GM23248 (cell line): ENCODE measurements at places on chromosomes 4 and X. TPM values are rescaled to one million over a fixed set of nuclear protein-coding genes. Genes with fewer than 3 reads are reported as not detected.

CWH43 gene
- not detected in 2 replicates for total RNA-seq

DNA sequence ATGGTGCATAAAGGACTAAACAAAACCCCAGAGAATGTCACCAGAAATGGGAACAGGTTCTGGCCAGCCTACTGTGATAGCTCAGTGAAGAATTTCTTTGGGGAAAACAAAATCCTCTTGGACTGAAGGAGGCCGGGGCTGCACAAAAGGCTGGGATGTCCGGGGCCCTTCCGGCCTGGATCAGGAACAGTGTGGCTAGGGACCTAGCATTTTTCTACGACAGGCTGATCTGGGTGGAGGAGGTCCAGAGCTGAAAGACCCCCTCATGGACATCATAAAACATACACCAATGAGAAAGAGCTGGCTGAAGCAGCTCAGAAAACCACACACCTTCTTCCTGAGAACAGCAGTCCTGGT lies 94.7 kb downstream of the BCOR start:
- H3K27ac ChIP-seq, result no peak overlapping the region
- no peak for DNase-seq
- no peak overlapping the region for H3K4me3 ChIP-seq

DNA sequence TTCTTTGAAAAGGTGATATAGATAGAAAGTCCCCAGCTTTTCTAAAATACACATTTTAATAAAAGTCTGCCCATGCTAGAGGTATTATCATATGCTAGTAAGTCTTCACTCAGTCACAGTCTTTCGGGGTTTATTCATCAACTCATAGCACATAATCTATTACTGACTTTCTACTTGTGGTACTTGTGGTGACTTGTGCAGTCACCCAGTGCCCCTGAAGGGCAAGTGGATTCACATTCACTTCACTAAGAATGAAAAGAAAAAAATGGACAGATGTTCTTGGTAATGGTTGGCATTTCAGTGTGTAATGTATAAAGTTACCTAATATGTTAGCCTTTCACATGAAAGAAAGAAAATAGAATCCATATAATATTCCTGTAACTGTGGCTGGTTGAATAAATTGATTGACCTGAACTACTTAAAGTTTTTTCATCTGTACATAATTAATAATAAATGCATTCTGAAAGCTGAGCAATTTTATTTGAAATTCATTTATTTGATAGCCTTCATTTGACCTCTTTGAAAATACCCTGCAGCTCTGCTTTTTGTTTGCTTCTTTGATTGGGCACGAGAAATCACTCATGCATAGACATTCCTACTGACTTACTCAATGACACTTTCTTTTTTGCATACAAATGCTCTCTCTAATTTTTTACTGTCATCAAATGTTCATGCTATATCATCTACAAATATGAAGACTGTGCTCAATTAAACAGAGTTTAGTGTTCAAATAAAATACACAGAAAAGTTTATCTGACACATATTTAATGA lies 39.5 kb upstream of the ZNF330 start:
- H3K36me3 ChIP-seq, result no peaks in the 10 kb centered on the region
- no peaks in the 10 kb centered on the region for H3K4me1 ChIP-seq
- H3K27me3 ChIP-seq, result peaks cover 28% of the 10 kb centered on the region
- H3K4me3 ChIP-seq, result no peak overlapping the region
- H3K27ac ChIP-seq, result no peak overlapping the region

- peaks cover 6% of the 10 kb centered on the region; the same call in 1 of the 2 replicates for H3K4me1 ChIP-seq
- H3K27ac ChIP-seq, result no peak overlapping the region
- DNase-seq, result no peak
- H3K4me3 ChIP-seq, result no peak overlapping the region
These were observed 32.8 kb downstream of the ACOX3 start for GRCh38 chr4:8407756-8408155.

GPC4 gene
- 1.9 and 2.5 TPM in 2 replicates for total RNA-seq

CRMP1 gene
- not detected in 2 replicates for total RNA-seq

GRCh38 chrX:64867217-64867616 lies 109.0 kb downstream of the ZC4H2 start:
- no peak for DNase-seq
- H3K4me1 ChIP-seq, result no peaks in the 10 kb centered on the region
- H3K4me3 ChIP-seq, result no peak overlapping the region
- H3K27me3 ChIP-seq, result no peaks in the 10 kb centered on the region
- no peaks in the 10 kb centered on the region for H3K36me3 ChIP-seq
- H3K27ac ChIP-seq, result no peak overlapping the region

DNA sequence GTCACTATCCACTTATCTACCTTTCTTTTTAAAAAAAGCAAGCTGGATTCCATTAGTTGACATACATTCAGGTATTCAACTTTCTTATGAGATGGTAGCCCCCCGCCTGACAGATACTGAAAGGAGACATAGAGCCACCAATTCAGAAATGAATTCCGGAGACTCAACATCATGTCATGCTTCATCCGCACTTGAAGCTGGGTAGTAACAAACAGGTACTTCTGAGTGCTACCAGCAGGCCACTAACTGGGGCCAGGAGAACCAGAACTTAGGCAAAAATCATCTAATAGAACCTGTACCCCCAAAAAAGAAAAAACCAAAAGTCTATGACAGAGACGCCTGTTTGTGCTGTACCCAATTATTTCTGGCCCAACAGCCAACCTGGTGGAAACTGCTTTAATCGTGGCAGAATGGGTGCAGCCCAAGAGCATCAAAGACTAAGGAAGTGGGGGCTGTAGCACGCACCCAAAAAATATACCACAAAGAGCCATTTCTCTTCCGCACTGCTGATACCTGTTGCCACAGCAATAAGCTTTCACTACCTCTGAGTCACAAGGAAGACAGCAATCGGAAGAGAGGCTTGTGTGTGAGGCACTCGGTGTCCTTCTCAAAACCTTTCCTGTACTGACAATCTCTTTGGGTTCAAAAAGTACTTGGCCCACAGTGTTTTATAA lies 84.8 kb downstream of the AFAP1 start:
- no peak overlapping the region for H3K4me3 ChIP-seq
- DNase-seq, result no peak
- peaks cover 43% of the 10 kb centered on the region for H3K4me1 ChIP-seq
- peaks cover 65% of the 10 kb centered on the region for H3K36me3 ChIP-seq

CCNB3 gene
- not detected in 2 replicates for total RNA-seq

FGF13 gene
- total RNA-seq, result 4.6 and 9.0 TPM in 2 replicates

GPR78 gene
- not detected in 2 replicates for total RNA-seq

- no peaks in the 10 kb centered on the region for H3K27me3 ChIP-seq
- H3K4me3 ChIP-seq, result peak overlapping the region; percentile 61
- DNase-seq, result peak; percentile 65
- peak overlapping the region; percentile 14; the same call in 1 of the 2 replicates for H3K27ac ChIP-seq
- H3K36me3 ChIP-seq, result no peaks in the 10 kb centered on the region
- H3K4me1 ChIP-seq, result peaks cover 14% of the 10 kb centered on the region
These were observed 69.7 kb downstream of the PDGFC start for GRCh38 chr4:156901871-156902270.

- H3K4me3 ChIP-seq, result no peak overlapping the region
- no peaks in the 10 kb centered on the region for H3K36me3 ChIP-seq
- DNase-seq, result peak; percentile 11
- no peak overlapping the region for H3K27ac ChIP-seq
These were observed 75.2 kb upstream of the NUDT6 start for GRCh38 chr4:122997463-122998101.

- no peak overlapping the region for H3K4me3 ChIP-seq
- no peak overlapping the region for H3K27ac ChIP-seq
These were observed 84.0 kb upstream of the IGFBP7 start for GRCh38 chr4:57194068-57194611.

ZXDA gene
- 3.7 and 4.9 TPM in 2 replicates for total RNA-seq

SERPINA7 gene
- total RNA-seq, result not detected in 2 replicates

EDA2R gene
- total RNA-seq, result 14.3 and 17.6 TPM in 2 replicates

KCND1 gene
- total RNA-seq, result 0.65 and 1.5 TPM in 2 replicates

VGLL1 gene
- not detected in 2 replicates for total RNA-seq

GRCh38 chr4:188417181-188417580 lies 277.9 kb downstream of the TRIML1 start:
- H3K4me3 ChIP-seq, result no peak overlapping the region
- H3K36me3 ChIP-seq, result no peaks in the 10 kb centered on the region
- H3K4me1 ChIP-seq, result no peaks in the 10 kb centered on the region
- no peaks in the 10 kb centered on the region for H3K27me3 ChIP-seq
- no peak overlapping the region for H3K27ac ChIP-seq
- no peak for DNase-seq

MTTP gene
- not detected in 2 replicates for total RNA-seq

SPATA4 gene
- total RNA-seq, result not detected in 2 replicates

GRCh38 chrX:108071578-108071977 lies 19.8 kb downstream of the PSMD10 start:
- H3K4me3 ChIP-seq, result no peak overlapping the region
- H3K27ac ChIP-seq, result no peak overlapping the region
- no peaks in the 10 kb centered on the region for H3K36me3 ChIP-seq
- DNase-seq, result no peak
- H3K4me1 ChIP-seq, result no peaks in the 10 kb centered on the region

GRCh38 chrX:127276326-127276725 lies 456.8 kb downstream of the PRR32 start:
- H3K36me3 ChIP-seq, result no peaks in the 10 kb centered on the region
- no peaks in the 10 kb centered on the region for H3K27me3 ChIP-seq
- DNase-seq, result no peak

SOWAHD gene
- total RNA-seq, result 0.22 TPM in 1 of 2 replicates, not detected in the other

SUPT20HL2 gene
- total RNA-seq, result not detected in 2 replicates

GRCh38 chrX:125757794-125758564 lies 408.1 kb downstream of the DCAF12L2 start:
- H3K36me3 ChIP-seq, result no peaks in the 10 kb centered on the region
- no peaks in the 10 kb centered on the region for H3K4me1 ChIP-seq
- no peaks in the 10 kb centered on the region for H3K27me3 ChIP-seq

DNA sequence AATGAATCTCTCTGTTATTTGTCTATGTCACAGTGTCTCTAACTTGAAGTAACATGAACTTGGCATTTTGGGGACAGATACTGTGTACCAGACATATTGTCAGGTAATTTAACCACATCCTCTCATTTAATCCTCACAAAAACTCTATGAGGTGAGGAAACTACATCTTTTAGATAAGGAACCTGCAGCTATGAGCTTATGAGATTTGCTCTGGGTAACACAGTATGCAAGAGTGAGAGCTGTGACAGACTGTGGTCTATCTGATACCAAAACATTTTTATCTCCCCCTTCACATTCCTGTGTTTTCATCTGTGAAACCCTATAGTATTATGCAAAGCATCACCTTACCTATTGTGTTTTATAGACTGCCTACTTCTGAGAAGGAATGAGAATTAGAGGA lies 58.4 kb upstream of the HS3ST1 start:
- H3K36me3 ChIP-seq, result no peaks in the 10 kb centered on the region
- DNase-seq, result no peak
- no peak overlapping the region for H3K4me3 ChIP-seq
- H3K27ac ChIP-seq, result no peak overlapping the region

HPF1 gene
- 21.8 and 40.5 TPM in 2 replicates for total RNA-seq

DNA sequence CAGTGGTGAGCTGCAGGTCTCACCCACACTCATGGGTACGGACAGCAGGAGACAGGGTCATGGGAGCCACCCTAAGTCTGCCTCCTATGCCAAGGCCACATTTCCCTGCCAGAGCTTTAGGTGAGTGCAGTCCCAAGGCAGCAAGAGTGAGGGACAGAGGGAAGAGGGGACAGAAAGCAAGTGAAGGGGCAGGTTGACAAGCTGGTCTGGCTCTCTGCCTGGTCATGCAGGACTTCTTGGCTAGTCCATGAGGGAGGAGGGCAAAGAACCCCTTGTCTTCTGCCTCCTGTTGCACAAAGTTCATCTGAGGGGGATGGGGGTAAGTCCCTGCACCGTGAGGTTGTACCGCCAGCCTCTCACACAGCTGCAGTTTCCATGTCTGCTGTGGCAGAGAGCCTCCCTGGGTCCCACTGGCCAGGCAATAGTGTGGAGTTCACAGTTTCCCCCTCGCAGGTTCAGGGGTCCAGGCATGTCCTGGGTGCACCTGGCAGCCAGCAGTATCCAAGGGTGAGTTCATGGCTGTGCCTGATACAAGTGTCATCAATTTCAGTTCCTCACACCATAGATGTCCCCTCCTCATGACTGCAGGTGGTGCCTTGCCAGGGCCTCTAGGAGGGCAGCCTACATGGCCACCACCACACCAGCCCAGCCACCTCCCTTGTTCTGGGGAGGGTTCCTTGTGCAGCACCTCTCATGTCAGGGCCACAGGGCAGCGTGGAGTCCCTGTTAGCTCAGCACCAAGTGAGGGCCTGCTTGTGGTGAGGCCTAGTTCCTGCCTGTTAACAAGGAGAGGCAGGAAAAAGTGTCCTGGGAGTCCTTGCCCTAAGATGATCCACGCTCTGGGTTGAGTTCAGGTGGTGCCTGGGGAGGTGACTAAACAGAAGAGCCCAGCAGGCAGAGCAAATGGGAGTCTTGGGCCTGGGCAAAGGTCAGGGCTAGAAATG lies 72.5 kb downstream of the ADRA2C start:
- no peak overlapping the region for H3K27ac ChIP-seq
- H3K4me3 ChIP-seq, result no peak overlapping the region
- no peak for DNase-seq

DNA sequence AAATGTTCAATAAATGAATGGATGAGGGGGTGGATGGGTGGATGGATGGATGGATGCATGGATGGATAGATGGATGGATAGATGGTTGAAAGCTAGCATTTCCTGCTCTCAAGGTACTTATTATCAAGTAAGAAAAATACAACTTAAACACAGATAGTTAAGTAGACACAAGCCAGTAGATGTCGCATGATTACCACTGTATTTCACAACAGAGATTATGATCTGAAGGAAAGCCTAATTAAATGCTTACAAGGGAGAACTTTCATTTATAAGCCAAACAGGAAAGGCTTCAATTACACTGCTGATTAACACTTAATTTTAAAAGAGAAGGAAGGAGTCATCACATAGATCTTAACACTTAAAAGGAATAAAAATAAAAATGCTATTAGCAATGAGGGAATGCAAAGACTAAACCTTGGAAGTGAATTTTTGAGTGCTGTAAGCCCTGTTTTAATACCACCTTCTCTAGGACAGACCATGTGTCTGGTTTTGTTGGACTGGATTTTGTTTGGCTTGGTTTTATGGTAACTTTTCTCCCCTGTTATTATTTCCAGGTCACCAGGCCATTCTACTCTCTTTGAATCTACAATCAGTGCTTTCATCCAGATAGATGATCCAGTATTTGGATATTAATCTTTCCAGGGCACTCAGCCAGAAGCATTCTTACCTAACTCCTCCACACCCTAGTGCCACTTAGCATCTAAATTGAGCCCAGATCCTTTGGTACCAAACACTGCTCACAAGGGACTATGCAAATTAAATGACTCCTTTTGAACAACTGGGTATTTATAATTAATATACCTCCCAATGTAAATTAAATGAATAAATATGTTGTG lies 75.5 kb upstream of the SLC39A8 start:
- H3K27me3 ChIP-seq, result no peaks in the 10 kb centered on the region
- H3K27ac ChIP-seq, result no peak overlapping the region
- H3K36me3 ChIP-seq, result no peaks in the 10 kb centered on the region
- H3K4me1 ChIP-seq, result no peaks in the 10 kb centered on the region
- peak; percentile 54 for DNase-seq

DMRTC1 gene
- total RNA-seq, result not detected in 2 replicates

GRCh38 chrX:34578237-34578636 lies 78.8 kb downstream of the TMEM47 start:
- no peak overlapping the region for H3K27ac ChIP-seq
- H3K4me3 ChIP-seq, result no peak overlapping the region
- H3K27me3 ChIP-seq, result no peaks in the 10 kb centered on the region
- H3K4me1 ChIP-seq, result no peaks in the 10 kb centered on the region
- DNase-seq, result peak; percentile 54
- H3K36me3 ChIP-seq, result no peaks in the 10 kb centered on the region
